Activated B cell treated with CpG ODN at 0.5 μM for 24 hours (primary cell): ENCODE measurements at places on chromosomes 13 and 19. TPM values are rescaled to one million over a fixed set of nuclear protein-coding genes. Genes with fewer than 3 reads are reported as not detected.

DNA sequence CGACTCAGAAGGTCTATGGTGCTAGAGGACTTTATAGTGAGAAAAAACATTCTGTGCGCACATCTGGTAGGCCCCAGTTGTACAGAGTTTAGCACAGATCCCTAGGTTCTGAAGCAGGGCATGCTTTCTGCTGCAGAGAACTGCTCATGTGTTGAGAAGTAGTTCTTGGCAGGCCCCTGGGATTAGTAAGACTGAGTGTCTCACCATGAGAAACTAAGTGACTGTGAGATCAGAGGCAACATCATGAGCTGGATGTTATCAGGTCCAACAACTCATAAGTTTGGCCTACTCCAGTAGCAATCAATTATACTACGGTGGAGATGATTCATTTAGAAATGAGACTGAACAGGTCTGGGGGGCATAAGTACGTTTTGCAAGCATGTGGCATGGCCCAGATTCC is 507.4 kb upstream of the KLF12 start:
- no peak overlapping the region for H3K27ac ChIP-seq
- H3K4me1 ChIP-seq, result no peaks in the 10 kb centered on the region
- no peaks in the 10 kb centered on the region for H3K36me3 ChIP-seq
- H3K27me3 ChIP-seq, result no peaks in the 10 kb centered on the region

DNA sequence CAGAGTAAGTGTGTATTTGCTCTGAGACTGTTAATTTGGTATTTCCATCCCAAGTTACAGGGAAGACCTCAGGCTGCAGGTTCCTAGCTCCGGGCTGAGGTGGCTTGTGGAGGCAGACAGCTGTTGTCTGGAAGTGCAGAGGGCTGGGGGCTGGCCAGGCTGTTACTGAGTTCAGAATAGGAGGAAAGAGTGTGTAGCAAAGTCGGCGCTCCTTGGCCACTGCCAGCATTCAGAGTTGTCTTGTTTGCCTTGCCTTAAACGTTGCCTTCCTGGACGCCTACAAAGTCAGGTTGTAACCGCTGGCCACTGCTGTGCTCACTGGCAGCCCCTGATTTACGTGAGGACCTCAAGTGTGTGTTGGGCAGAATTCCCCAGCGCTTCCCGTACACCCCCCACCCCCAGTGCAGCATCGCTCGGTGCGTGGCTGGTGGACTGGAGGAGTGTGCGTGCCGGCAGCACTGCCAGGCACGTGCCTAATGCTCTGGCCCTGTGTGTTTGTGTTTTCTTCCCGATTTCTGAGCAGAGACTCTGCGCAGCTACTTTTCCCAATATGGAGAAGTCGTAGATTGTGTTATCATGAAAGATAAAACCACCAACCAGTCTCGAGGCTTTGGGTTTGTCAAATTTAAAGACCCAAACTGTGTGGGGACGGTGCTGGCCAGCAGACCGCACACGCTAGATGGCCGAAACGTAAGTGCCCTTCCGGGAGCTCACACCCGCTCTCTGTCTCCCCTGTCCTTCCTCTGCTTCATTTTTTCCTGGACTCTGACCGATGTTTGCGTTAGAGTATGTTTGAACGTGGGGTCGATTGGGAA is 10.5 kb downstream of the DAZAP1 start:
- H3K4me1 ChIP-seq, result peaks cover 20% of the 10 kb centered on the region
- H3K27me3 ChIP-seq, result no peaks in the 10 kb centered on the region
- peak overlapping the region; percentile 24 for H3K27ac ChIP-seq

GRCh38 chr19:55493052-55493644 is 4.9 kb downstream of the SSC5D start:
- H3K27me3 ChIP-seq, result peaks cover 9% of the 10 kb centered on the region
- H3K4me3 ChIP-seq, result no peak overlapping the region
- no peak overlapping the region for H3K27ac ChIP-seq

The PGPEP1 gene
- total RNA-seq, result 5.6 and 6.9 TPM in 2 replicates

DNA sequence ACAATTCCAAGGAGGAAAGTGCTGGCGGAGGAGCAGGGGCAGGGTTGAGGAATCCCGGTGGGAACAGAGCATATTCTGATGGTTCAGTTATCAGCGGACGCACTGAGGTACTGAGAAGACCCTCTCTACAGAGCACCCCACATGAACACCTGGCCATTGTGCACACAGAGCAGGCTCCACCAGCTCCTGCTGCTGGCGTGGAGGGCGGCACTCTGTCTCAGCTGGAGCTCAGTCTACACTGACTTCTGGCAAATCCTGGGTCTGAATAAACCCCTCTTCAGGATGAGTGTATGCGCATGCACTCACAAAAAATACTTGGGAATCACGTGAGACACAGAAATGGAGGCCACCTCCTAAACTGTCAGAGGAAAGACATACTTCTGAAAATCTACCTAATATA is 114.4 kb upstream of the IRS2 start:
- H3K36me3 ChIP-seq, result no peaks in the 10 kb centered on the region
- H3K27ac ChIP-seq, result no peak overlapping the region
- H3K27me3 ChIP-seq, result no peaks in the 10 kb centered on the region
- H3K4me1 ChIP-seq, result no peaks in the 10 kb centered on the region
- DNase-seq, result no peak
- H3K4me3 ChIP-seq, result no peak overlapping the region

The PGLYRP2 gene
- total RNA-seq, result not detected in 2 replicates

DNA sequence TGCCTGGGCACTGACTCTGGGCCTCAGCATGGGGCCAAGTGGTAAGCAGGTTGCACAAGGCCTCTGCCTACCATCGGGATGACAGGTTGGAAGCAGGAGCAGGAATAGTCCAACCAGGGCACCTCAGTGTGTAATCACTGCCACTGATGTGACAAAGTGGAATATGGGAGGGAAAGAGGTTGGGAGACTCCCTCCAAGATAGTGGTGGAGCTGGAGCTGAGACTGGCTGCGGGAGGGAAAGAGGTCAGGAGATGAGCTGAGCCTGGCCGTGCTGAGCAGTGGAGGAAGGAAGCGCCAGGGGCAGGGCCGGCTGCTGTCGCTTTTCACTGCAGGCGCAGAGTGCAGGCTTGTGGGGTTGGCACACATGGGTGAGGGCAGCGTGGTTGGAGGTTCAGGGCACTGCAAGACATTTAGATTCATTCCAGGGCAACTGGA is 6.8 kb downstream of the UPF3A start:
- peaks cover 11% of the 10 kb centered on the region for H3K4me1 ChIP-seq
- peaks cover 83% of the 10 kb centered on the region for H3K36me3 ChIP-seq
- no peaks in the 10 kb centered on the region for H3K27me3 ChIP-seq

- no peaks in the 10 kb centered on the region for H3K27me3 ChIP-seq
- H3K36me3 ChIP-seq, result peaks cover 18% of the 10 kb centered on the region
- H3K27ac ChIP-seq, result peak overlapping the region; percentile 43
- H3K4me1 ChIP-seq, result peaks cover 35% of the 10 kb centered on the region
- no peak for DNase-seq
Measured at GRCh38 chr13:51704399-51705313, 99.3 kb downstream of the DHRS12 start.

GRCh38 chr13:42041011-42041683 is 7.3 kb upstream of the DGKH start:
- peaks cover 3% of the 10 kb centered on the region for H3K36me3 ChIP-seq
- no peak overlapping the region for H3K27ac ChIP-seq
- peak; percentile 35 for DNase-seq
- peaks cover 16% of the 10 kb centered on the region for H3K4me1 ChIP-seq

- H3K4me3 ChIP-seq, result no peak overlapping the region
- H3K36me3 ChIP-seq, result no peaks in the 10 kb centered on the region
- H3K27me3 ChIP-seq, result no peaks in the 10 kb centered on the region
- H3K4me1 ChIP-seq, result no peaks in the 10 kb centered on the region
- DNase-seq, result no peak
- H3K27ac ChIP-seq, result no peak overlapping the region
Measured at GRCh38 chr13:56457535-56458190, 683.1 kb upstream of the PRR20A start.

DNA sequence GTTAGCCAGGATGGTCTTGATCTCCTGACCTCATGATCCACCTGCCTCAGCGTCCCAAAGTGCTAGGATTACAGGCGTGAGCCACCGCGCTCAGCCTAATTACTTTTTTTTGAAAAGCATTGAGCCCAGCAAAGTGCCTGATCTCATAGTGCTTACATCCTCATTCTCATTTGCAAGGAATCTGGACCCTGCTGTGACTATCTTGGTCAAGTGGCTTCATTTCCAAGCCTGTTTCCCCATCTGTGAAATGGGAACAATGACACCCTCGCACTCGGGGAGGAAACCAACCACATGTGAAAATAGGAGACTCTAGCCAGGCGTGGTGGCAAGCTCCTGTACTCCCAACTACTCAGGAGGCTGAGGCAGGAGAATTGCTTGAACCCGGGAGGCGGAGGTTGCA is 1.6 kb upstream of the PLEKHA4 start:
- H3K27me3 ChIP-seq, result no peaks in the 10 kb centered on the region
- no peak for DNase-seq
- peaks cover 29% of the 10 kb centered on the region for H3K36me3 ChIP-seq
- peaks cover 24% of the 10 kb centered on the region for H3K4me1 ChIP-seq
- no peak overlapping the region for H3K27ac ChIP-seq

- peaks cover 80% of the 10 kb centered on the region for H3K36me3 ChIP-seq
- no peaks in the 10 kb centered on the region for H3K4me1 ChIP-seq
- DNase-seq, result no peak
- H3K27me3 ChIP-seq, result no peaks in the 10 kb centered on the region
- H3K4me3 ChIP-seq, result no peak overlapping the region
Measured at GRCh38 chr19:37563518-37563917, 31.1 kb downstream of the ZNF571 start.

- H3K27me3 ChIP-seq, result no peaks in the 10 kb centered on the region
- no peaks in the 10 kb centered on the region for H3K36me3 ChIP-seq
- peaks cover 30% of the 10 kb centered on the region for H3K4me1 ChIP-seq
- no peak for DNase-seq
Measured at GRCh38 chr13:40376867-40377535, 289.4 kb downstream of the FOXO1 start.

The SIGLEC12 gene
- not detected in 2 replicates for total RNA-seq

- H3K27ac ChIP-seq, result no peak overlapping the region
- peaks cover 59% of the 10 kb centered on the region for H3K27me3 ChIP-seq
Measured at GRCh38 chr13:30906411-30907051, 460 bp downstream of the MEDAG start.

The ZNF418 gene
- 21.3 and 26.5 TPM in 2 replicates for total RNA-seq

The DACH1 gene
- not detected in 2 replicates for total RNA-seq

The TJP3 gene
- total RNA-seq, result 0.86 and 1.7 TPM in 2 replicates

The CYP4F8 gene
- total RNA-seq, result not detected in 2 replicates

The VPS36 gene
- total RNA-seq, result 51.8 and 60.6 TPM in 2 replicates

The SLC17A7 gene
- total RNA-seq, result 0.15 and 0.55 TPM in 2 replicates

DNA sequence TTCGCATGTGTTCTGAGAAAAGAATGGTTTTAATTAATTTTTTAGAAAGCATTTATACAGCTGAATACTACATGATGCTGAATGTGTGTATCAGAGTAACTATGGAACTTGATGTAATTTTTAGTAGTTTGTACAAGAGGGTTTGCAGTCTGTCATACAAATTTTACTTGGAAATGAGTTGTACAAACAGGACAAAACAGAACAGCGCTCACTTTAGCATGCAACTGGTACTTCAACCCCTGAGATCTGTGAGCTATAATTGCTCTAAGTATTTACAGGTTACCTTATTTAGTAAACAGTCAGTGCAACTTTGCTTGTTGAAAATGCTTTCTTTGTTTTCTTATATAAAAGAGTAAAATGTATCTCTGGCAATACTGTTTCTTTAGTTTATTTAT is 706 bp downstream of the TNFRSF19 start:
- H3K4me1 ChIP-seq, result peaks cover 2% of the 10 kb centered on the region
- H3K36me3 ChIP-seq, result no peaks in the 10 kb centered on the region
- H3K4me3 ChIP-seq, result no peak overlapping the region
- H3K27ac ChIP-seq, result no peak overlapping the region
- no peak for DNase-seq
- peaks cover 31% of the 10 kb centered on the region for H3K27me3 ChIP-seq

GRCh38 chr13:72122661-72123255 is 255.8 kb upstream of the DACH1 start:
- no peak for DNase-seq
- no peaks in the 10 kb centered on the region for H3K27me3 ChIP-seq
- H3K36me3 ChIP-seq, result no peaks in the 10 kb centered on the region

The SHC2 gene
- 0.24 TPM in 1 of 2 replicates, not detected in the other for total RNA-seq

DNA sequence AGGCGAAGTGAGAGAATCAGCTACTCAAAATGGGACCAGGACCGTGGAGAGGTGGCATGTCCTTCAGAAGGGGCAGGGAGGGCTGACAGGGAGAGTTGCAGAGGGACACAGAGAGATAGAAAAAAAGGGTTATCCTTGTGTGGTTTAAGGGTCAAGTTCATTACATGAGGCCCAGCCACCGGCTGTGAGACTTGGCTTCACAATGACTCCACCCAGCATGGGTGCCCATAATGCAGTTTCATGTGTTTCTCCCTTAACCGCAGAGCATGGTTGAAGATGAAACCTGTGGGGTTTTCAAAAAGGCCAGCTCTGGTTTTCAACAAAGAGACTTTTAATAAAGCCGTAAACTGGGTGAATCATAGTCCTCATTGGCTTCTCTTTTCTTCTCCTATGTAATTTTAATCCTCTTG is 164.6 kb downstream of the KLF5 start:
- H3K36me3 ChIP-seq, result no peaks in the 10 kb centered on the region
- H3K4me3 ChIP-seq, result no peak overlapping the region
- no peaks in the 10 kb centered on the region for H3K4me1 ChIP-seq

- no peak for DNase-seq
- H3K36me3 ChIP-seq, result no peaks in the 10 kb centered on the region
- H3K27ac ChIP-seq, result no peak overlapping the region
- no peaks in the 10 kb centered on the region for H3K27me3 ChIP-seq
- no peak overlapping the region for H3K4me3 ChIP-seq
Measured at GRCh38 chr13:105442949-105443699, 1092.3 kb downstream of the EFNB2 start.

DNA sequence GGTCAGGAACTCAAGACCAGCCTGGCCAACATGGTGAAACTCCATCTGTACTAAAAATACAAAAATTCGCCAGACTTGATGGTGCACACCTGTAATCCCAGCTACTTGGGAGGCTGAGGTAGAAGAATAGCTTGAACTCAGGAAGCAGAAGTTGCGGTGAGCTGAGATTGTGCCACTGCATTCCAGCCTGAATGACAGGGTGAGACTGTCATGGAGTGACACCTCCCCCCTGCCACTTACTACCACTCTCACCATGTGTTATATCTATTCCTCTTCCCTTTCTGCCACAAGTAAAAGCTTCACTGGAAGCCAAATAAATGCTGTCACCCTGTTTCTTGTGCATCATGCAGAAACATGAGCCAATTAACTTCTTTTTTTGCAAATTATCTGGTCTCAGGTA is 10.6 kb upstream of the CEACAM4 start:
- no peak overlapping the region for H3K4me3 ChIP-seq
- no peak overlapping the region for H3K27ac ChIP-seq
- H3K4me1 ChIP-seq, result no peaks in the 10 kb centered on the region
- H3K36me3 ChIP-seq, result no peaks in the 10 kb centered on the region
- no peak for DNase-seq
- peaks cover 61% of the 10 kb centered on the region for H3K27me3 ChIP-seq

GRCh38 chr13:69999875-70000274 is 107.8 kb upstream of the ATXN8OS start:
- no peaks in the 10 kb centered on the region for H3K4me1 ChIP-seq
- DNase-seq, result no peak
- no peak overlapping the region for H3K27ac ChIP-seq
- H3K4me3 ChIP-seq, result no peak overlapping the region

GRCh38 chr19:55605637-55606470 is at the start of gene ZNF865:
Gene ZNF865 (plus strand): TSS chr19:55605647. CDS start chr19:55613619, 7,972 bp downstream.
- H3K36me3 ChIP-seq, result peaks cover 44% of the 10 kb centered on the region
- DNase-seq, result peak; percentile 55
- no peaks in the 10 kb centered on the region for H3K27me3 ChIP-seq

The ERICH6B gene
- not detected in 2 replicates for total RNA-seq
